ENCODE measurements at places on chromosomes 6 and 20.

DNA sequence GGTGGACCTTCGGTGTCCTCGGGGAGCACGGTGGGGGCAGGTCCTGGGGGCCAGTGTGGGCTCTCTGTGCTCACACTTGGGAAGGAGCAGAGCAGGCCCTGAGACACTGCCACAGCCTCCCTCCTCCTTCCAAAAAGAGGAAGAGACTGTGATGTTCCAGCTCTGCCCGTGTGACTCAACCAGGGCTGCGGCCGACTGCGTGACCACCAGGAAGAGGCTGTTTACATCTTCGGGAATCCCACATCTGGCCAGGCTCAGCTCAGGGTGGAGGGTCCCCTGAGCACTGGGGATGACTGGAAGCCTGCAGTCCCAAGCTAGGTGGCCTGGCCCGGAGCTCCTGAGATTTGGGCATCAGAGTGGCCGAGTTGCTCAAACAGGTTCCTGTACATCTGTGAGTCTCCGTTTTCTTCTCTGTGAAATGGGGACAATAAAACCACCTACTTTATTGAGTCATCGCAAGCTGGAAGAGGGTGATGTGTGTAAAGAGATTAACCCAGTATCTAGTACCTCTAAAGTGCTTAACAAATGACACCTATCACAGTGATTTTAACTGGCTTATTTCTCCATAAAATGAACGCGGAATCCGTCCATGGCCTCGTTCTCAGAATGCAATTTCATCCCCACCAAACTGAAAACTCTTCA is 242.1 kb downstream of the DLL1 start:
- DNase-seq = no peak

GRCh38 chr6:163170294-163170883 is 244.1 kb upstream of the QKI start:
- DNase-seq = no peak

GRCh38 chr6:73511796-73512195 is 9.0 kb downstream of the EEF1A1 start:
- DNase-seq = no peak

DNA sequence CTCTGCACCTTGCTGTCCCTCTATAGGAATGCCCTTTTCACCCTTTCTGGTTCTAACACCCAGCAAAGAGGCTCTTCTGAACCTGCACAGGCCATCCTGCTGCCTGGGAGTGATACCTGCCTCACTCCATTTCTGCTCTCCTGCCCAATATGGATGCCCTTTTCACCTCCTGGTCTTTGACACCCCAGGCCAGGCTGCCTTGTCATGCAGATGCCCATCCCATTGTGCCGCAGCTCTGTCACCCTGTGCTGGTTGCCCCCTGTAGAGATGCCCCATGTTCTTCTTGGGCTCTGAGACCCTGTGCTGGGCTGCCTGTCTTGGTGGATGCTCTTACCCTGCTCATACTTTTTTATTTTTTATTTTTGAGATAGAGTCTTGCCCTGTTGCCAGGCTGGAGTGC is 95.3 kb downstream of the CDKAL1 start:
- DNase-seq = no peak

DNA sequence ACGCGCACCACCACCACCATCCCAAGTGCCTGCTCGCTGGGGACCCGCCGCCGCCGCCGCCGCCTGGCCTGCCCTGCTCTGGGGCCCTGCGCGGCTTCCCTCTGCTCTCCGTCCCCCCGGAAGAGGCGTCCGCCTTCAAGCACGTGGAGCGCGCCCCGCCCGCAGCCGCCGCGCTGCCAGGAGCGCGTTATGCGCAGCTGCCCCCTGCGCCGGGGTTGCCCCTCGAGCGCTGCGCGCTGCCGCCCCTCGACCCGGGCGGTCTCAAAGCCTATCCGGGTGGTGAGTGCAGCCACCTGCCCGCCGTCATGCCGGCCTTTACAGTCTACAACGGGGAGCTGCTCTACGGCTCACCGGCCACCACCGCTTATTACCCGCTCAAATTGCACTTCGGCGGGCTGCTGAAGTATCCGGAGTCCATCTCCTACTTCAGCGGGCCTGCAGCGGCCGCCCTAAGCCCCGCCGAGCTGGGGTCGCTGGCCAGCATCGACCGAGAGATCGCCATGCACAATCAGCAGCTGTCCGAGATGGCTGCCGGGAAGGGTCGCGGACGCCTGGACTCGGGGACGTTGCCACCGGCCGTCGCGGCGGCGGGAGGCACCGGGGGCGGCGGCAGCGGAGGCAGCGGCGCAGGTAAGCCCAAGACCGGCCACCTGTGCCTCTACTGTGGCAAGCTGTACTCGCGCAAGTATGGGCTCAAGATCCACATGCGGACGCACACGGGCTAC is 7.2 kb downstream of the PRDM13 start:
- no peak for DNase-seq

GRCh38 chr6:159044899-159045727 is at the start of gene TAGAP:
TAGAP (minus strand) TSS chr6:159044991; CDS start chr6:159044146, 845 bp downstream.
- peak; percentile 84 for DNase-seq
